ENCODE measurements at places on chromosomes 7 and 10.

GRCh38 chr10:63382066-63382465 lies 83.7 kb downstream of the JMJD1C start:
- DNase-seq: no peak

GRCh38 chr7:90412458-90413184 lies 9.4 kb downstream of the CLDN12 start:
- DNase-seq: no peak

DNA sequence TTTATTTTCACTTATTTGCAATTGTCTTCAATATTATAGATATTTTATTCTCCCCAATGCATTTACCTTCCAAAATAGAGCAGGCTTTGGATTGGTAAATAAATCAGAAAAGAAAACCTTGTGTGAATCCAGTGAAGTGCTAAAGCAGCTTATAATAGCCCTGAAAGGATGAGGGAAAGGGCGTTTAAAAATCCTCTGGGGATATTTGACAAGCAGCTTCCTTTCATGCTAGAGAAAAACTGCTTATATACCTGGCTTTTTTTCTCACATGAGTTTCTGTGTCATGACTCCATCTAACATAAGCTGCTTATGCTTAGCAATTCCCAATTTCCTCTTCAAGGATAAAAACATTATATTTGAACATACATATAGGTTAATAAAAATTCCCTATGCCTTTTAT lies 221.6 kb upstream of the SEMA3E start:
- DNase-seq: no peak

- no peak for DNase-seq
Measured at GRCh38 chr7:37356911-37357636, 91.6 kb downstream of the ELMO1 start.

- no peak for DNase-seq
Measured at GRCh38 chr7:70486977-70487376, 645.0 kb upstream of the GALNT17 start.

GRCh38 chr10:91389636-91390512 lies 20.3 kb upstream of the HECTD2 start:
- no peak for DNase-seq

DNA sequence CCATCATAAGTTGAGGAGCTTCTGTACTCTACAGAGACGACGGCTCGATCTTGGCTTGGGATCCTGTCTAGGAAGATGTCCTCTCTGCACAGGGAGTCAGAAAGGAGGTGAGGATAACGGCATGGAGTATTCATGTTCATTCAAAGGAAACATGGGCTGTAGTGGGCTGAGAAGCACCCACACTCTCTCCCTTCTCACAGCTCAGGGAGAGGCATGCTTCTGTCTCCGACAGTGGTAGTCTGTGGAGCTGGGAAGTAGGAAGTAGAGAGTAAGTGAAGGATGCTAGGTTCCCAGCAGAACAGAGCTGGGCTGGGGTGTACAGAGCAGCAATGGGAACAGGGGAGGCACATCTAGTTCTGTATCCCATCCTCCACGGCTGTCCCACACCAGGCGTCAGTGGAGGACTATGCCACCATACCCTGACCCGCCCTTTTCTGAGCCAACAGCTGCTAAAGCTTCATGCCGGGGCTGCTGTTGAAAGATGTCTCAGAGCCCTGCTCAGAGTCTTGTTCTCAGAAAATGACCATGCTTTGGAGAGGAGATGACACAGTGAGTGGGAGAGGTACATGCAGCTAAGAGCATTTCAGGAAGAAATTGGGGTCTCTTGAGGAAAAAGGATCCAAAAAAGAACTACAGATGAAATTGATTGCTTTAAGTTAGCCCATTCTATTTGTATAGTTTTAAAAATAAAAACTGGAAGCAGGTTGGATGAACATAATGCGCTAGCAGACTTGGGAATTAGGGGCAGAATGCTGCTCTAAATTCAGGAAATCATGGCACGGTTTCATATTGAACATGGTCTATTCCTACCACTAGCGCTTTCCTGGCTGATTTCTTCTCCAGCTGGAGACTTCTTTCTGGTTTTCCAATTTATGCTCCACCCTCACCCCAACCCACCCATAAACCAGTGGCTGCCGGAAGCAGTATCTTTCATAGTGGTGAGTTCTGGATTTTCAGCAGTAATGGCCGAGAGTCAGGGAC lies 138.6 kb downstream of the CHN2 start:
- DNase-seq: no peak

- no peak for DNase-seq
Measured at GRCh38 chr10:47318706-47319105, 3.5 kb upstream of the GDF2 start.

DNA sequence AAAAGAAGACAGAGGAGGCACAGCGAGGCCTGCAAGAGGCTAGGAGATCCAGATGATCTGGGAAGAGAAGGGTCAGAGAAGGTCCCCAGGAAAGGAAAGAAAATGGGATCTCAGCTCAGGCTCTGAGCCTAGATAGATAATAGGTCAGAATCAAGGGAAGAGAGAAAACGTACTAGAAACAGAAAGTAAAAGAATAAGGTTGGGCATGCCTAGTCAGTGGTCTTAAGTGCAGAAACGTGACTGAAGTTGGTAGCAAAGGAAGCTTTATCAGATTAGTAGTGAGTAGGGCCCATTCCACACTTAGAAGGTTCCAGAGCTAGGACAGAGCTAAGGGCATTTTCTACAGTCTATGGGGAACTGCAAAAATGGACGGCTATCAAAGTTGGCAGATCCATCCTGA lies 84.8 kb upstream of the ASAH2 start:
- DNase-seq: no peak

DNA sequence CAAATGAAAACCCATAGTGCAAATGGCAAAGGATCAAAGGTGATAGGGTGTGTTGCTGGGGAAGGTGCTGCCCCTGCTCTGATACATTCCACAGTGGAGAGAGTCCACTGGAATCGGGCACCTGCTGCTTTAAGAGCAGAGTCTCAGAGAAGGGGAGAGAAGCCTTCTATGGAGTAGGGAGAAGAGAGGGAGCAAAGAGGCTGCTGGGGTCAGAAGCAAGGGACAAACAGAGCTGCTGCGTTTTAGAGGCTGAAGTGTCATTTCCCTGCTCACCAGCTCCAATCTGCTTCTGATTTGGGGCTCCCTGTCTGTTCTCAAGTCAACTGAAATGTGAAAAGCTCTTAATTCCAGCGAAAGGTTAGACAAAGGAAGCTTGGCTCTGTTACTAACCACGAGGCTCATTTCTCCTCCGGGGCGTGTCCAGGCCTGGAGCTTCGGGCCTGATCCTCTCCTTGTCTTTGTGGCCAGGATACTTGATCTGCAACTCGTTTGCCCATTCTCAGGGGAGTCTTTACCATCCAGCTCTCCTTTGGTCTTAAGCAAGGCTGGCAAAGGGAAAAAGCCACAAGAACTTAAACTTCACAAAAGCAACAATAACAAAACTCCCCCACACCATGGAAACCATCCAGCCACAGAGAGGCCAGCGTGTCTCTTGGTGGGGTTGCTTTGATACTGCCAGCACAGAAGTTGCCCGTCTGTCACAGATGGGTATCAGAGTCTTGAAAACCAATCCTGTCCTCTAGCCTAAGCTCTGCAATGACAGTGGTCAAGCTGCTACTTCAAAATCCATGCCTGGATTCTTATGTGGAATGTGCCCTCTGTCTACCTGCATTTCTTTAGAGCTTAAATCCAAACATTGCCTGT lies 692.6 kb downstream of the SUGCT start:
- DNase-seq: no peak

DNA sequence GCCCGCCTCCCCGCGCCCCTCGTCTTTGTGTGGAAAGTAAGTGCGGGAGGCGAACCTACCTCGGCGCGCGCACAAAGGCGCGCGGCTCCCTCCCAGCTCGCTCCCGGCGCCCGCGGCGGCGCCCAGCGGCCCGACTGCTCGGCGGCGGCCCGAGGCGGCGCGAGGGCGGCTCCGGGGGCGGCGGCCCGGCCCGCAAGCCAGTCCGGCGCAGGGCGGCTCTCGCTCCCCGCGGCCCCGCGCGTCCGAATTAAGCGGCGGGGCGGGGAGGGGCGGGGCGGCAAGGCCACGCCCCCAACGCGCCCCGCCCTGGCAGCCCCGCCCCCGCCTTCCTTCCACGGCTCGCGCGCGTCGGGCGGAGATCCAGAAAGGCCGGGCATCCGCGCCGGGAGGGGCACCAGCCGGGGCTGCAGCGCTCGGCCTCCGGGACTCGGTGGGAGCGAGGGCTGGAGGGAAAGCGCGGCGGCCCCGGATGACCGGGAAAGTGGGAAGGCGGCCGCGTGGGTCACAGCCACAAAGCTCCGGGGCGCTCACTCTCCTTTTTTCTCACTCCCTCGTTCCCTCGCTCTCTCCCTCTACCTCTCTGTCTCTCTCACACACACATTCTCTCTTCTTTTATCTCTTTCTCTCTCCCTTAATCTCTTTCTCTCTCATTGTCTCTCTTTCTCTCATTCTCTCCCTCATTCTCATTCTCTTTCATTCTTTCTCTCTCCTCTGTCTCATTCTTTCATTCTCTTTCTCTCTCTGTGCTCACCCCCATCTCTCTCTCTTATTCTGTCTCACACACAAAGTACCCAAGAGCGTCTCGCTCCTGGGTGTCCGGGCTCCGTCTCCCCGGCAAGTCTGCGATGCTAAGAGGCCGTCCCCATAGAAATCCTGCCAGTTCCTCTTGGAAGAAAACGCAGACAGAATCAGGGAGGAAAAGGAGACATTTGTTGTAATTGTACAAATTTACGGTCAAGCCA lies 170.2 kb downstream of the FAM107B start:
- peak; percentile 87 for DNase-seq

GRCh38 chr10:127944256-127944655 lies 37.4 kb downstream of the PTPRE start:
- DNase-seq: no peak

DNA sequence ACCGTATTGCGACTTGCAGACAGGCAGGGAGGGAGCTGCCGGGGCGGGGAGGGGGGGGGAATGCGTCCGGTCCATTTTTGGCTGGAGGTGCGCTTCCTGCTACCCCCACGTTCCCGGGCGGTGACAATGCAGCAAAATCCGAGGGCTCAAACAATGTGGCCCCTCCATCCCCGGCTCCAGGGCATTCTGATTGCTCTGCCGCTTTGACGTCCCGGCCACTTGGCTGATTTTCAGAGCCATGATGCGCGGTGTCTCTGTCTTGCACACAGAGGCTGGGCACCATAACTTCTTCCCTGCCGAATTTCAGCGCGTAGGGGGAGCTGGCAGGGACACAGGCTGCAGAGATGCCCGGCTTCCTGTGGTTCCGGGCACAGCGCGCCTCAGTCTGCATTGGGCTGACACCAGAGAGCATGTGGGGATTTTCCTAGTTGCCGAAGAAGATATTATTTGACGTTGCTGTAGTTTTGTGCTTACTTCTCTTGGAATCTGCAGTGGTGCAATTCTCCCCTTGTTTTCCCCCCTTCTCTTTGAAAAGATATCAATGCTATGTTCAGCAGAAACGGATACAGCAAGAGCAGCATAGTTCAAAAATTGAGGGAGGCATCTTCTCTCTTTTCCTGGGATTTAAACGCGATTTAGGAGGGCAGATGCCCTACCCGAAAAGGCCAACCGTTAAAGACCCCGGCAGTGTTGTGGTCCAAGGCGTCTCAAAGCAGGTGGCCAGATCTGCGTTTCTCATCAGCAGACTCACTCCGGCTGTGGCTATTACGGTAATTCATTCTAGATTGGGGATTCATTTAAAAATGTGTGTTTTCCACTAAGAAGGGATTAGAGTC lies 1.4 kb downstream of the HECW1 start:
- DNase-seq: no peak

DNA sequence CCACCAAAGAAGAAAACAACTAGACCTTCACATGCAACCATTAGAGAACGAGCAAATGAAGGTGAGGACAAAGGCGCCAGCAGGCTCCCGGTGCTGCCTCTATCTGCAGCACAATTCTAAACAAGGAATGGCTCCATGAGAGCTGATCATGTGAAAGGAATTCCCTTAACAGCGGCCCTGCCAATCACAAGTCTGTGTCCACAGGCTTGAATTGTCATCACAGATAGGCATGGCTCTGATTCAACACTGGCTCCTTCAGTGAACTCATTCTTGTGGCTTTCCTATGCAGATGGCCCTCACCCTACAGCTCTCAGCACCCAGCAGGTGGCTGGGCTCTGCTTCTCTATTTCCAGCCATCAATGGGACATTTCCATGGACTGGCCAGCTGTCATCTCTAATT lies 36.2 kb downstream of the LAMB1 start:
- no peak for DNase-seq
